ENCODE measurements at places on chromosomes 6 and 20. TPM values are rescaled to one million over a fixed set of nuclear protein-coding genes. Genes with fewer than 3 reads are reported as not detected.

GRCh38 chr20:53652090-53652858, 58.6 kb upstream of the ZNF217 start:
- no peak for DNase-seq

GRCh38 chr6:169042061-169042460, 211.6 kb downstream of the THBS2 start:
- DNase-seq: no peak

Gene RIN2
- 1.5 TPM for total RNA-seq

Gene MUC21
- total RNA-seq: not detected

DNA sequence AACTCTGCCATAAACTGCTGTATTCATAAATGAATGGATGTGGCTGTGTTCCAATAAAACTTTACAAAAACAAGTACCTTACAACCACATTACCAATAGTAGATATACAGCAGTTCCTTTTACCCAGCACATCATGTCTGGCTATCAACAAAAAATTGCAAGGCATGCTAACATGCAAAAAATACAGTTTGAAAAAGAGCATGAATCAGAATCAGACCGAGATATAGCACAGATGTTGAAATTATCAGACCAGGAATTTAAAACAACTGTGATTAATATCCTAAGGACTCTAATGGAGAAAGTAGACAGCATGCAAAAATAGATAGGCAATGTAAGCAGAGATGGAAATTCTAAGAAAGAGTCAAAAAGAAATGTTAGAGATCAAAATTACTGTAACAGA, 8.4 kb upstream of the NUS1 start:
- no peak for DNase-seq

DNA sequence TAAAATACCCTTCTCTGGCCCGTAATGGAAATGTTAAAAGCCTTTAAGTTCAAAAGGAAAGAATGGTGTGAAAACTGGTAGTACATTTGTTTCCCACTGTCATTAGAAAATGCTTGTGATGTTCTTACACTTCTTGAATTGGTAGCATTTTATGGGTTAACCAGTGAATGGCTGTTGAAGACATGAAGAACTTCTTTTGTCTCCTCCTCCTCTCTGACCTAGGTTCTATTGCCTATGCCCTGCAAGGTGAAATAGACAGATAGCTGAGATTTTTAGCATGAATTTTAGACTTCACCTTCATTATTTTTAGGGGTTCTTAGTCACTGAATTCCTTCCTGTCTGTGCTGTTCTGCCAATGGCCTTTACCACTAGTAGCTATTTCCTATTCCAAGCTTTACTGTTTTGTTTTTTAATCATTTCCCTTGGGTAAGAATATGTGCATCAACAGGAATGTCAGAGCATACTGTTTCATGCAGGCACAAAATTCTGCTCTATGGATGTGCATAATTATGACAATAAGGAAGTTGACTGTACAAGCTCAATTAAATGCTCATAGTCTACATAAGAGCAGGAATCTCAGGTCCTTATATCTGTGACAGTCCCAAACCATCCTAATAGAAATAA, 4.9 kb downstream of the TNFAIP3 start:
- DNase-seq: no peak

Gene TTPAL
- 20.4 TPM for total RNA-seq

Gene HSPA1L
- total RNA-seq: 0.12 TPM

- DNase-seq: peak; percentile 78
Measured at GRCh38 chr20:47319517-47320252, 36.8 kb downstream of the ZMYND8 start.

- DNase-seq: no peak
Measured at GRCh38 chr20:36339646-36340592, 33.8 kb downstream of the DLGAP4 start.

DNA sequence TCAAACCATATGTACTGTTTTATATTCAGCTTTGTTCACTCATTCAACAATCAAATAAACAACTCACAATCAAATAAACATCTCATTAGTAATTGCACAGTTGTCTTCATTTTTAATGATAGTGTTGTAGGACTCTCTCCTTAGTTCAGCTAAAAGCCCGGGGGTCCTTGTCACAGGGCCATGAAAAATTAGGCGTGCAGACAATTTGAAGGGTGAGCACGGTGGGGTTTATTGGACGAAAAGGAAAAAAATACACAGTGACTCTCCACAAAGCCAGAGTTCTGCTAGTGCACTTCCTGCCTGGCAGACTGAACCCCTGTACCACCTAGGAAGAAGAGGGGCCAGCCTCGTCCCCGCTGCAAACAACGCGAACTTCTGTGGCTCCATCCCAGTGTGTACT, 257.6 kb upstream of the FLRT3 start:
- DNase-seq: no peak

- DNase-seq: no peak
Measured at GRCh38 chr20:48205786-48206185, 420.5 kb upstream of the SULF2 start.

Gene STK35
- 32.8 TPM for total RNA-seq

Gene RRP36
- total RNA-seq: 63.4 TPM

Gene NRSN1
- total RNA-seq: not detected

Gene RAB22A
- total RNA-seq: 9.9 TPM

Gene ROS1
- total RNA-seq: not detected

GRCh38 chr20:22690616-22691179, 106.3 kb upstream of the FOXA2 start:
- DNase-seq: no peak

DNA sequence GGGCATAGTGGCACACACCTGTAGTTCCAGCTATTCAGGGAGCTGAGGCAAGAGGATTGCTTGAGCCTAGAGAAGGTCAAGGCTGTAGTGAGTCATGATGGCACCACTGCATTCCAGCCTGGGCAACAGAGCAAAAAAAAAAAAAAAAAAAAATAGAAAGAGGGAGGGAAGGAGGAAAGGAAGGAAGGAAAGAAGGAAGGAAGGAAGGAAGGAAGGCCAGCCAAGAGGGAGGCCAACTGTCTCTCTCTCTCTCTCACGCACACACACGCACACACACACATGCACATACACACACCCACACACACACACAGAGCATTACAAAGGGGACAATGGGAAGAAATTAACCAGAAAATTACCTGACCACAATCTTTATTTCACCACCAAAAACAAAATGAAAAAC, 50.6 kb upstream of the COL9A1 start:
- DNase-seq: no peak

DNA sequence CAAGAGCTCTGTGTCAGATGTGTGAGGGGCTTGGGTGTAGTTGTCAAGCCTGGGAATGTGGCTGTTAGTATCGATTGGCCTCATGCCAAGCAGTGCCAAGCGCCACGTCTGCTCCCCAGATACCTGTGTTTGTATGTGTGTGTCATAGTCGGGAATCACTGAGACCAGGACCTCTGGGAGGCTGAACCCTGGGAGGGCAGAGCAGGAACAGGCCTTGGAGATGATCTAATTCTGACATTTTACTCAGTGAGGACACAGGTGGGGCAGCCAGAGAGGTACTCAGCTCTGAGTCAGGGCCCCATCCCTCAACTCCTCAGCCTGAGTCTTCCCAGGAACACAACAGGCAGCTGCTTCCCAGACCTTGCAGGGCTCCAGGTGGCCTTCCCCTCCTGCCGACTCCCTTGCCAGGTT, 51.2 kb upstream of the FANCE start:
- peak; percentile 79 for DNase-seq

Gene PROKR2
- total RNA-seq: not detected

DNA sequence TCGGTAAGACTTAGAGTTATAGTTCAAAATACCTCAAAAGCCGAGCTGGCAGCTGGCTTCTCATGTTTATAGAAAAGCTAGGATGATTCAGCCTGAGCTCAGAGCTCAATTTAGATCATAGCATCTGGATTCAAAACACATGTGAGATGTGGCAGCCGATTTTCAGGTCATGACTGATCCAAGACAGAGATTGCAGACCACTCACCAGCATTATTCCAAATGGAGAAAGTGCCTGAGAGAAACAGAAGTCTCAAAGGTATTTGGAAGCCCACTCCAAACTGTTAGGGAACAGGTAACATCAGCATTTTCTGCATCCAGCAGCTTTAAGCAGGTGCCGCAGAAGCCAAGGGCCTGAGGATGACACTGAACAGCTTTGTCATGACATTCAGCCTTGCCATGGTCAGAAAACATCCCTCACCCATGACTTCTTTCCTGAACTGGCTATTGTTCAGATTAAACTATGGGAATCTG, 102.2 kb downstream of the BACH2 start:
- no peak for DNase-seq

Gene PRSS16
- total RNA-seq: 14.5 TPM

Gene PSORS1C2
- total RNA-seq: not detected

Gene MC3R
- not detected for total RNA-seq

DNA sequence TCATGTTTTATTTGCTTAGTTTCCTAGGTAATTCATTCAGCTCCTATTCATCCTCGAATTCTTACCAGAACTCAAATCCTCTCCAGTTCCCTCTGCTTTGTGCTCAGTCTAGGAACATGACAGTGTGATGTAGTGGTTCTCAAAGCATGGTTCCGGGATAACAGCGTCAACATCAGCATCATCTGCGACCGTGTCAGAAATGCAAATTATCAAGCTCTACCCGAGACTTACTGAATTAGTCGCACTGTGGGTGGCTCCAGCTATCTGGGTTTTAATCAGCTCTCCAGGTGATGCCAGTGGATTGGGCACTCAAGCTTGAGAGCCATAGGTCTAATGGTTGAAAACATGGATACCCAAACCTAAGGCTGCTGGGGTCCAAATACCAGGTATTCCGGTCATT, 7.7 kb upstream of the STK35 start:
- no peak for DNase-seq

Measured in HCT116 (cell line).